ENCODE measurements at places on chromosomes 11 and 22.
A peak's percentile ranks its signal among the peaks of the same experiment; 100 is the strongest.

GRCh38 chr22:40855071-40855978 is 1.1 kb downstream of the ST13 start:
- no peak for DNase-seq

DNA sequence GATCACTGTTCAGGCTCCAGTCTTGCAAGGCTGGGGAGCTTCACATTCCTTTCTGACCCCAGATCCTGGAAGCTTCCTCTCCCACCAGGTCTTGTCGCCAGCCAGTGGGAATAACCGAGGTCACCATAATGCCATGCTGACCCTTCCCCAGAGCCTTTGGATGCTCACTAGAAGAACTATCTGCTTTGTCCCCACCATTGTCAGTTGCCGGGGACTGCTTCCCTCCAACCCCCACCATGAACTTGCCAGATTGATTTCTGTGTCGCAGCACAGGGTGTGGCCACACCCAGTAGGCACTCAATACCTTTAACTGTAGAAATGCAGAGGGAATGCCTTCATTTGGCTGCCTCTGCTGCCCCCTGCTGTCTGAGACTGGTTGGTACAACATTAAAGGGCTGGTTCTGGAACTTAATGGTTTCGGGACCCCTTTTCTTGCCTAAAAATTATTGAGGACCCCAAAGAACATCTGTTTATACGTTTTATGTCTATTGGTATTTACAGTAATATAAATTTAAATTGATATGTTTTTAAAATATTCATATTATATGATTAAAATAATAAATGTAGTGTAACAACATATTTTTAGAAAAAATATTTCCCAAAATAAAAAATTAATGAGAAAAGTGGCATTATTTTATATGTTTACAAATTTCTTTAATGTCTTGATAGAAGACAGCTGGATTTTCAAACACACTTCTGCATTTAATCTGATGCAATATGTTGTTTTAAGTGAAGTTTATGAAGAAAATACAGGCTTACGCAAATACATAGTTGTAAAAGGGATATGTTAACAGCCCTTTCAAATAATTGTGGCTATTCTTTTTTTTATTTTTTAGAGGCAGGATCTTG is 6.7 kb upstream of the GDPD5 start:
- peak; percentile 86 for DNase-seq

DNA sequence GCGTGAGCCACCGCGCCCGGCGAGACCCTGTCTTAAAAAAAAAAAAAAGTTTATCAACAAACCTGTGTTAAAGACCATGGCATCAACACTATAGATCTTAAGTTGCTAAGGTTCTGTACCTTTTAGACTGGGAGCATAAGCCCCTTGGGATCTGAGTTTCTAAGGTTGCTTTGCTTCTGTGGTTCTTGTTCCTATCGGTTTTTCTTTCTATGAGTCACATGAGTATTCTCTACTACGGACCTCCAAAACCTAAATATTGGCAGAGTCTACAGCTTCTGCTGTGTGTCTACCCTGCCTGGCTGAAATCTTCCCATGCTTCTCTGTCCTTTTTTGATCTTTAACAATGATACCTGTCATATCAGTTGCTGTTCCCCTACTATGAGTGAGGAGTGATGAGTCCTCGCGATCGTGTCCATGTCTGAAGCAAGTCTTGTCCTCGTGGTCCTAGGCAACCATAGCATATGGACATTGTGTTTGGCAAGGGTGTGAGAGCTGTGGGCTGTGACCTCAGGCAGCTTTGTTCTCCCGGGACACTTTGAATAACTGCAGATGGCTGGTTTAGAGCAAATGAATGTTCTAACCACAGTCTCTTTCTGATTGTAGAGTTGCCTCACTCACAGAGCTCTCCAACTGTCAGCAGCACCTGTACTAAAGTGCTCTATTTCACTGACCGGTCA is 9.0 kb upstream of the DLAT start:
- DNase-seq, result peak; percentile 5

DNA sequence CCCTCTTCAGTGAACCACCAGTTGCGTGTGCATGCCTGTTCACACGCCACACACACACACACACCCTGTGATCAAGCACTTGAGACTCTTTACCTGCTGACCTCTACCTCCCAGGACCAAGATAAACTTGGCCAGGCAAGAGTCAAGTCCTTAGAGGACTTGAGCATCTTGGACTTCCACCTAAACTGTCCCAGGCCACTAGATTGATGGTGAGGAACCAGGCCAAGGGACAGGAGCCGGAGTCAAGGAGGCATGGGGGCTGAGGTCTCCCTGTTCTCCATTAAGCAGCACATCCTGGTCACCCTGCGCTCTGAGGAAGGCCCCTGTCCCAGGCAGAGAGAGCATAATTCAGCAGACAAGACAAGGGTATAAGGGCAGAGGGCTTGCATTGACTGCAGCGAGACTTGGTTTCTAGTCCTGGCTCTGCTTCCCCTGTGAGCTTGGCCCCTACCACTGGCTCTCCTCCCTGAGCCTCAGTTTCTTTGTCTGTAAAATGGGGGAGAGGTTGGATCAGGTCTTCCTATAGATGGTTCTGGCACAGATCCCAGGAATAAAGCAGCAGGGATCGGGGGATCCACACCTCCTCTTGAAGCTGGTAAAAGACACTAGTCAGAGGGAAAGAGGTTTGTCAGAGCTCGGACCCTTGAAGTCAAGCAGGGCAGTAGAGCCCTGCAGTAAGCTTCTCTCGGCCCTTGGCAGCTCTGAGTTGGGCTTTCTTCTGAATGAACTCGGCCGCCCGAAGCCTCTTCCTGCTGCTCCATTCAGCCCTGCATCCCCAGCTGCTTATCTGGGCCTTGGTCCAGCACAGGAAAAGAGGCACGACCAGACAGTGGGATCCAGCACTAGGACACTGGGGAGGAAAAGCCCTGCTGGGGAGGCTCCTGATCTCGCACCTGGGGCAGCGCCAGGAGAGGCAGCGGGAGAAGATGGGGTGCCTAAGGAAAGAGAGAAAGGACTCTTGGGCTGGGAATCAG is 2.0 kb downstream of the CREB3L1 start:
- DNase-seq, result no peak

- no peak for DNase-seq
Measured at GRCh38 chr11:113529606-113530005, 54.4 kb upstream of the DRD2 start.

DNA sequence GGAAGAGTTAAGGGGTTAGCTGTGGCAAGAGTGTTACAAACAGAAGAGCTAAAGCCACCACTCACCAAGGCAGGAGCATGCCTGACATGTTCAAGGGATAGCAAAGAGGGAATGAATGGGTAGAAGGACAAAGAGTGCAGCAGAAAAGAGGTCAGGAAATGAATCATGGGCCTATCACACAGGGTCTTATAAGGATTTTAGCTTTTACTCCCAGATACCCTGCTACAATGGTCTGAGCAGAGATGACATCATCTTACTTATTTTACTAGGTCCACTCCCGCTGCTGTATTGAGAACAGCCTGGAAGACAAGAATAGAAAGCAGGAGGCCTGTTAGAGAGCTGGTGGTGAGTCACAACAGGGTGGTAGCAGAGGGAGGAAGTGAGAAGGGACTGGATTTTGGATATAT is 9.8 kb downstream of the TRAF6 start:
- DNase-seq, result no peak

- DNase-seq, result peak; percentile 54
Measured at GRCh38 chr22:50269970-50270665, at the start of gene MAPK11. Gene MAPK11 (minus strand): TSS chr22:50270380. CDS start chr22:50270292, 88 bp downstream.

- peak; percentile 89 for DNase-seq
Measured at GRCh38 chr11:1837171-1838076, 1.4 kb upstream of the TNNI2 start.

DNA sequence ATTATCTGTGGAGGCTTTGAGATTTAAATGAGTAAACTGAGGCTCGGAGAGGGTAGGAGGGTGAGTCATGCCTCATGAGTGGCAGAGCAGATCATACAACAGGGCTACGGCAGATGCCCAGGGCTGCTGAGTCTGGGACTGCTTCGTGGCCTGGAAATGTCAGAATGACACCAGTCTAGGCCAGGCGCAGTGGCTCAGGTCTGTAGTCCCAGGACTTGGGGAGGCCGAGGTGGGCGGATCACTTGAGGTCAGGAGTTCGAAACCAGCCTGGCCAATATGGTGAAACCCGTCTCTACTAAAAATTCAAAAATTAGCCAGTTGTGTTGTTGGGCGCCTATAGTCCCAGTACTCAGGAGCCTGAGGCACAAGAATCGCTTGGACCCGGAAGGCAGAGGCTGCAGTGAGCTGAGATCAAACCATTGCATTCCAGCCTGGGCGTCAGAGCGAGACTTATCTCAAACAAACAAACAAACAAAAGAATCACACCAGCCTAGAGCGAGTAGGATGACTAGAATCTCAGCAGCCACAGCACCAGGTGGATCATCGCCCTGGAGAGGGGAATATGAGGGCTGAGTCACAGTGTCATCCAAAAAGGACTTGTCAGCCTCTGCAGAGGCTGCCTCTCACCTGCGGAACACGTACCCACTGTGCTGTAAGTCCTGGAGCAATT is 48.6 kb upstream of the ADA2 start:
- DNase-seq, result no peak

GRCh38 chr11:12675951-12676711 is 1.9 kb downstream of the TEAD1 start:
- no peak for DNase-seq

GRCh38 chr11:106389101-106389500 is 311.6 kb downstream of the AASDHPPT start:
- DNase-seq, result no peak

GRCh38 chr11:68010090-68011041 is at the start of gene ALDH3B1:
Gene ALDH3B1 (plus strand): TSS chr11:68010327. CDS start chr11:68015298, 4,971 bp downstream.
- DNase-seq, result no peak

DNA sequence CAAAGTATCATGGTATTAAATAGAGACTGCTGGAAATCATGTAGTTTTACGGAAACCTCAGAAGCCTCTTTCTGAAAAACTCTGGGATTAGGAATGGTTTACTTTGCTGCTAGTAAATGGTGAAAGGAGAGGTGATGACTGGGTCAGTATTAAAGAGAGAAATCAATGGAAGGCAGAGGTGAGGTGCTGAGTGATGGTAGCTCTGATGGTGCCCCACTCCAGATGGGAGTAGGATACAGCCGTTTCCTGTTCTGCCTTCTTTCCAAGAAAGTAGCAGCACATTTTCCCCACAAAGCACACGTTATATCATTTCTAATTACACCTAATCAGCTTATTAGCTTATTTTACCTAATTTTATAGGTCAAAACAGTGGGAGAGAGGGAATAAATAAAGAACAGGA is 267.6 kb upstream of the PITPNB start:
- DNase-seq, result no peak

GRCh38 chr11:62710001-62710345 is 2.5 kb downstream of the GNG3 start:
- DNase-seq, result no peak

- DNase-seq, result no peak
Measured at GRCh38 chr11:45457649-45458048, 171.5 kb upstream of the SYT13 start.

GRCh38 chr11:116842909-116843308 is 5.5 kb upstream of the APOA1 start:
- DNase-seq, result no peak

DNA sequence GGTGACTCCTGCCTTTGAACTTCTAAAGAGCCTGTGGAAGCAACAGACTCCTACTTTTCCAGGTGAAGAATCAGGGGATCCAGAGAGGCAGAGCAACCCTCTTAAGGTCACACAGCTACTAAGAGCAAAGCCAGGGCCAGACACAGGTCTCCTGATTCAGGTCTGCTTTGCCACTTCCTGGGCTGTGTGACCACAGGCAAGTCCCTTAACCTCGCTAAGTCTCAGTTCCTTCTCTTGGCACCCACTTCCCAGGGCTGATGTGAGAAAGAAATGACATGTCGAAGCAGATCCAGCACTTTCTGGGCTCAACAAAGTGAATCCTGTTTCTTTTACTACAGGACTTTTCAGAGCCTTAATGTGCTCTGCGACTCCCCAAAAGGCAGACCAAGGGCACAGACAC is 30.2 kb downstream of the UQCR10 start:
- peak; percentile 29 for DNase-seq

- DNase-seq, result peak; percentile 66
Measured at GRCh38 chr22:41910050-41911000, 4.5 kb downstream of the SHISA8 start.

DNA sequence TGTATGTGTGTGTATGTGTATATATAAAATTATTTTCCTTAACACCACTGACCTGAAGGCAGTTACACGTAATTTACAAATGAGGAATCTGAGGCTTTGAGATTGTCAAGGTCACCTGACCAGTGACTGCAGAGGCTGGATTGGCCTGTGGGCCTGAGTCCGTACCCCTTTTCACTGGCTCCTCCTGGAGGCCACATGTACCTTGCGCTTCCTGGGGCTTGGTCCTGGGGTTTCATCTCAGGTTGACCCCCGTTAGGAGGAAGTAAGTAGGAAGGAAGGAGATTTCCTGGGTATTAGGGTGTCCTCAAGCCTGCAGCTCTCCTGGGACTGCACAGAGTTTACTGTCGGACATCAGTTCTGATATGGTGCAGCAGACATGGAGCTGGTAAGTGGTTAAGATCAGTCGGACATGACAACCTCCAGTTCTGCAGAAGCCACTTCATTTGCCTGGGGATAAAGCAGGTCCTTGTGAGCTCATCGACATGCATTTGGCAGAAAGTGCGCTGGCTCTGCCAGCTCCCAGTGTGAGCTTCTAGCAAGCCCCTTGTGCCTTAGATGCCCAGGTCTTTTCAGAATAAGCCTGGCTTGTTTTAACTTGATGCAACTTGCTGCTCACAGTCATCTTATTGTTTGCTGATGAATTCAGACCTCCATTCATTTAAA is 36.6 kb downstream of the ST3GAL4 start:
- DNase-seq, result no peak

- no peak for DNase-seq
Measured at GRCh38 chr11:350723-351255, 18.5 kb upstream of the B4GALNT4 start.

- no peak for DNase-seq
Measured at GRCh38 chr11:66591175-66591574, 1.7 kb downstream of the CCDC87 start.

DNA sequence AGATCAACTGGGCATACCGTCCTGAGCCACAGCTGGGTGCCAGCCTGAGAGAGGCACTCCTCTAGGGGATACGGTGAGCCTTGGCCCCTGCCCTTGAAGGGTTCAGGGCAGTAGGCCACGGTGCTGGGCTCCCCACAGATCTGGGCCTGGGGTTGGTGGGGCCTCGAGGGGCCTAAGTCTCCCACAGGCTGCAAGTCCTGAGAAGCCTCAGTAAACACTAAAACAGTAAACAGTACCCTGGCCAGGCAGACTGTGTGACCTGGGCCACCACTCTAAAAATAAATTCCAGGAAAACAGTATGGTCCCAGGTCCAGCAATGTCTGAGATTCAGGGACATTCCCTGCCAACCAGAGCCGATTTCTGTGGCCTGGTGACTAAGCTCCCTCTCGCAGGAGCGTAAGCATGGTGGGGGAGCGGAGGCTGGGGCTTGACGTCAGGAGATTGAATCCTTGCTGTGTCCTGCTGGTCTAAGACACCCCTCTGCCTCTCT is 2.3 kb upstream of the RHOD start:
- no peak for DNase-seq

DNA sequence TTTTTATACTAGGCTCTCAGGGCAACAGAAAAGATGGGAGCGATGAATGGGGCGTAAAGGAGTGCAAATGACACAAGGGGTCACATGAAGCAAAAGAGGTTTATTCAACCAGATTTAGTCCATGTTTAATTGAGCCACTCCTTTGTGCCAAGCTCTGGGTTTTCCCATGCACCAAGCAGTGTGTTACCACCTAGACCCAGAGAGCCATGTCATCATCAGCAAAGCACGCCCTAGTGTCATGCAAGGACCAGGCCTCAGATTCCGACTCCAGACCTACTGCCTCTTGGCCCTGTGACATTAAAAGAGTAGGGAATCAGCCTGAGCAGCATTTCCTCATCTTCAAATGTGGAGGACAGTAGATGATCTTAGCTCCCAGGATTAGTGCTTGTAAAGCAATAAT is 1.1 kb upstream of the IGLL5 start:
- DNase-seq, result no peak

GRCh38 chr11:17972987-17973386 is 39.9 kb downstream of the SERGEF start:
- DNase-seq, result no peak

All from memory B cell (primary cell).